ENCODE measurements at places on chromosomes 3 and 15.

- no peak for DNase-seq
Measured at GRCh38 chr3:123151251-123151705, 50.5 kb upstream of the SEC22A start.

DNA sequence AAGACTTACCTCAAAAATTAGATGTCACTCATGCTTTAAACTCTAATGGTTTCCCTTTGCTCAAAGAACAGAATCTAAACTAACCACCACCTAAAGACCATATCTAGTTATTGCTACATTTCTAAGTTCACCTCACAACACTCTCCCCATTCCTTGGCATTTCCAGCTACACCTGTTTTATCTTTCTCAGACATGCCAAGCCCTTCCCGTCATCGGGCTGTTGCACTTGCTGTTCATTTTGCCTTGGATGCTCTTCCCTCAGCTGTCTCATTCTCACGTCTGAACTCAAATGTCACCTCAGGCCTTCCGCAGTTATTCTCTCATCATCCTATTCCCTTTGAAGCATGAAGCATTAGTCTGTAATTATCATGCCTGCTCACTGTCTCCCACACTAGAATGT lies 1.1 kb upstream of the ACTR8 start:
- no peak for DNase-seq

DNA sequence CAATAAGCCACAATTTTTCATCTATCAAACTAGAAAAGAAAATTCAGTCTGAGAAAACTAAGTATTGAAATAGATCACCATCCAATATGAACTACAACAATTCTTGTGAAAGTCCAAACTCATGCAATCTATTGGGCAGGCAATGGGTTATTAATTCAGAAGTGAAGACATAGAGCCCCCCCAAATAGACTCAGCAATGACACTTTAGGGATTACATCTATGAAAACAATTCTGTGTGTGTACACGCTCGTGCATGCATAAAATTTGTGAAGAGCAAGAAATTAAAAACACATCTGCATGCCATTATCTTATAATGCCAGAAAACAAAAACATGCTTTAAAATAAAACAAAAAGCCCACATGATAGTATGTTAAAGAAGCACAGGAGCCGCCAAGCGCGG lies 151.3 kb downstream of the NR1I2 start:
- DNase-seq, result no peak

- DNase-seq, result no peak
Measured at GRCh38 chr3:79414806-79415205, 353.0 kb downstream of the ROBO1 start.

- DNase-seq, result no peak
Measured at GRCh38 chr3:108673988-108674661, 83.1 kb downstream of the RETNLB start.

- DNase-seq, result no peak
Measured at GRCh38 chr3:113754494-113755159, 7.8 kb downstream of the ATP6V1A start.

- DNase-seq, result peak; percentile 9
Measured at GRCh38 chr3:172980849-172981248, 160.2 kb downstream of the SPATA16 start.

DNA sequence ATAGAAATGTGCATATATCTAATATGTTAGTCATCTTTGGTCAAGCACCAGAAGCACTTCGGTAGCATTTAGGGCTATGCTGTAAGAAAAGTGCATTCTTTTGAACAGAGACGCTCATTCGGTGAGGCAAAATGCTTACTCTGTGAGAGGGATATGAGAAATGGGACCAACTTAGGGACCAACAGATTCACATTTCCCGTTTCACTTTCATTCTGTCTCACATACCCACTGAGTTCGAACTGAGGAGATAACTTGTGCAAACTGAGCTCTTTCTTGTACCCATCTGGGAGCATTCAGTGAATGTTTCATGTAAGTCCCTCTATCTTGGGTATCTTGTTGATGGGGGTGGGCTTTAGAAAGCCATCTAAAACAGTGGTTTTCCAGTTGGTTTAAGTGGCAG lies 135.3 kb downstream of the FEZF2 start:
- no peak for DNase-seq

- no peak for DNase-seq
Measured at GRCh38 chr15:47265686-47266085, 451.6 kb upstream of the SEMA6D start.

DNA sequence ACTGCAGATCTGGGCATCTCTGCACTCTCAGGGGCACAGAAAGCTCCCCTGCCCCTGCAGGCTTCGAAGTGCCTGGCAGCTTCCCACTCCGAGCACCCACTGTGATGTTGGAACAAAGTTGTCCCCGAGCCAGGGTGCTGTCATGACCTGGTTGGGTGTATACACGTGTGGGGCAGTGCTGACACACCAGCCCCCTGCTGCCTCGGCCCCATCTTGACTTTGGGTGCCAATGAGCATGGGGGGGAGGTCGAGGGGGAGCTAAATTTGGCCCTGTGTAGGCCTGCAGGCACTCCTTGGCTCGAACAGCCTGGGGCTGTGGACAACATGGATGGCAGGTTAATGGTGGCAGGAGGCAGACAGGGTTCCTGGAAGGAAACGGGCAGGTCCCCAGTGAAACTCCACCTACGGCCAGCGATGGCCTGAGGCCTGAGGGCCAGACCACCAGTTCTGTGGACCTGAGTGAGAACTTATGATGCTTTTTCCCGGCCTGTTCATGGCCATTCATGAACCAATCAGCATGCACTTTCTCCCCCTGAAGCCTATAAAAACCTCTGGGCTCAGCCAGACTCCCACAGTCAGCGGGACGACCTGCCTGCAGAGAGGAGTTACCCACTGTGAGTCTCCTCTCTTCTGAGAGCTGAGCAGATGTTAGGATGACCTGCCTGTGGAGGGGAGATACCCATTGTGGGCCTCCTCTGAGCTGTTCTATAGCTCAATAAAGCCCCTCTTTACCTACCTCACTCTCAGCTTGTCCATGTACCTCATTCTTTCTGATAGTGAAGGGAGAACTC lies 1029.1 kb upstream of the GBE1 start:
- DNase-seq, result no peak

- DNase-seq, result peak; percentile 25
Measured at GRCh38 chr3:152964911-152965609, 130.1 kb downstream of the P2RY1 start.

GRCh38 chr3:39189150-39189958 lies 3.0 kb downstream of the XIRP1 start:
- no peak for DNase-seq

GRCh38 chr3:50708620-50709019 lies 33.9 kb downstream of the DOCK3 start:
- no peak for DNase-seq

- DNase-seq, result no peak
Measured at GRCh38 chr3:52162250-52162872, 8.1 kb upstream of the POC1A start.

- no peak for DNase-seq
Measured at GRCh38 chr3:139132976-139133375, 88.3 kb upstream of the PRR23C start.

- no peak for DNase-seq
Measured at GRCh38 chr3:41681479-41681878, 280.4 kb downstream of the ULK4 start.

All from endothelial cell of umbilical vein (primary cell).